Neural crest cell (in vitro differentiated cells): ENCODE measurements at places on chromosomes 13 and 19.
A peak's percentile ranks its signal among the peaks of the same experiment; 100 is the strongest.

GRCh38 chr13:111947026-111947810 is 119.7 kb upstream of the SOX1 start:
- DNase-seq = no peak

DNA sequence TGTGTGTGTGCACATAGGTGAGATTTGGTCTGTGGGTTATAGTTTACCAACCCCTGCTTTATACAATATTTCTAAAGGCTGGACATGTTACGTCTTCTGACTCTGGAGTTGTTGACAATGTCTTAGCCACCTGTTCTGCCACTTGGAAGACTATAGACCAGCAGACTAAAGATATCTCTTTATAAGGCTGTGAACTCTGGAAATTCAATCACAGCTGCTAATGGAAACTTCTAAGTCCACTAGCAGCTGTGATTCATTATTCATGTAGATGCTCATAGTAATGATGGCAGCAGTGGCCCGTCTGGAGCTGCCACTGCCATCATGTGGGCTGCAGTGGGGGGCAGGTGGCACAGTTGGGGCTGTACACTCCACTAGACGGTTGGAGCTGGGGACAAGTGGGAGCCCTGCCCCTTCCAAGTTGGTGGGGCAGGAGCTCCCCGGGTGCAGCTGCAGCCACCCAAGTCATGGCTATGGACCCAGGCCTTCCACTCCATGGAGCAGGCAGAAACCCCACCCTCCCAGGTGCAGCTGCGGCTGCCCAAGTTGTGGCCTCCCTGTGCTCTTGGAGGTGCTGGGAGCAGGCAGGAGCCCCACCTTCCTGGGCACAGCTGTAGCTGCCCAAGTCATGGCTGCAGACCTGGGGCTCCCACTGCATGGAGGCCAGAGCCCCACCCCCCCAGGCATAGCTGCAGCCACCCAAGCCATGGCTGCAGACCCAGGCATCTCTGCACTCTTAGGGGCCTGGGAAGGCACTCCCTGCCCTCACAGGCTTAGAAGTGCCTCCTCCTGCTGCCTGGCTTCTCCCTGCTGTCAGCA is 8.8 kb downstream of the IGFL4 start:
- no peak for DNase-seq

- no peak for DNase-seq
Observed at GRCh38 chr13:28497143-28497876, 2.4 kb upstream of the FLT1 start.

DNA sequence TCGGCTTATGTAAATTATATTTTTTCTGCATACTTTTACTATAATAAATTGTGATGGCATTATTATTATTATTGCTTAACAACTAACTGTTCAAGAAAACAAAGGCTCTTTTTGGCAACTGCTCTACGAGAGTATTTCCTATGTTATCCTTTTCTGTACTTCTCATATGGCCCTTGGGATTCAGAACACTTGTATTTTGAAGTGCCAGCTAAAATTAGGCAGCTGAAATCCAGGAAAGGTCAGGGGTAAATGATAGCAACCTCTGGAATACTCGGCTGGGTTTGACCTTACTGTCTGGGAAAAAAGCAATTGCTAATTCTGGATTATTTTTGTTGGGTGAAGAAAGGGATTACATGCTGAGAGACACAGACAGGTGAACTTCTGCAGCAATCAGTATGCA is 23.9 kb downstream of the EDNRB start:
- DNase-seq = no peak

DNA sequence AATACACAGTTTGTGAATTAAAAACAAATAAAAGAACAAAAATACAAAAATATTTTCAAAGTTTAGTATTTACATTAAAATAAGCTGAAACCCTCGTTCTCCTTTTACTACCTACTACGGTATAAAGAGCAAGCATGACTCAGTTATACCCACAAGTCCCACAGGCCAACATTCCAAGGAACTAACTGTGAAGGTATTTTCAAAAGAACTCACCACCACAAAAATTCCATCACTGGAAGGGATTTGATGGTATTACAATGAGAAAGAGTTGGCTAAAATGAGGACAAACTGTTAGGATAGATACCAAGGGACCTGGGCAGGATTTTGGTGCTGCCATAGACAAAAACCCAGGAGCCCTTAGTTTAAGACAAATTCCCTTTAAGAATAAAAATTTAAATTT is 122.7 kb downstream of the TBC1D4 start:
- DNase-seq = no peak

DNA sequence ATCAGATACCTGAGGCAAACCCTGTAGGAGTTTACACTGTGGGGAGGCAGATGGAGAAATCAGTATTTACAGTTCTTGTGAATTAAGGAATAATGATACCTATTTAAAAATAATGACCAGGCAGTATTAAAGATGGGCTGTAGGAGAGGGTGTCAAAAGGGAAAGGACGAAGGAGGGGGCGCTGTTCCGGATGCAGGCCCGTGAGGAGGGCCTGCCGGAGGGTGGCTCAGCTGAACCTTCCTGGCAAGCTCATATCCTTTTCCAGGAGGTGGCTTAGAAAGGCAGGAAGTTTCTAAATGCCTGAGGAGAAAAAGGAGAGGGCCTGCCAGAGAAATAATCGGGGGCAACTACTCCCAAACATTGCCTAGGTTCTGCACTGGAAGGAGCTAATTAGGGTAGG is 46.6 kb downstream of the MBNL2 start:
- DNase-seq = no peak

GRCh38 chr19:17658240-17658639 is 29.9 kb downstream of the UNC13A start:
- no peak for DNase-seq

DNA sequence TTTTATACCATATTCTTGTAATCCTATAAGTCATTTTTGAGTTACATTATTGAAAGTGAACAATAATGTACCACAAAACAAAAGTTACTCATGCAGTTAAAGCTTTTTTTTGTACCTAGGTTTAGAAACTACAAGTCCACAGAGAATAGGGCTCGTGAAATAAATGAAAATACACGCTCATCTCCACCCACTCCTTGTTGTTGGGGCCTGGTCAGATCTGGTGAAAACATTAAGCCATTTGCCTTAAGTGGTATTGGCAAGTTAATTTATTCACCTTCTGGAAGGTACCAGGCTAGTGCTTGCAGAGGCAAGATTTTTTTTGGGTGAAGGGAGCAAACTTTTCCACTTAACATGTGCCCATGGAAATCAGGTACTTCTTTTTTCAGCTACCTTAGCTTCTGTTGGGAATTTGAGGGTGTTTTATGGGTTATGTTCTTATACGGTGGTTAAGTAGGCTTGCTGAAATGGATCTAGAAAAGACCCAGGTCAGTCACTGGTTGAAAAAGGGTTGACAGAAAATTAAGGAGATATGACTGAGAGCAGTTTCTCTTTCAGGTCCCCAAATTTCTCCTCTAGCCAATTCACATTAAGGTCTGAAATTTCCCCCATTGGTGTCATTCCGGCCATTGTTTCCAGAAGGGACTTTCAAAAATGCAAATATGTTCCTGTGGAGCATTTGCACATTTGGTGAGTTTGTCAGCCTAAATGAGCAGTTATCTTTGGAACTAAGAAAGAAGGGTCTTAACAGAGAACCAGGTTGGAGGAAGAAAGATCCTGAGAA is 143.3 kb downstream of the KCNRG start:
- no peak for DNase-seq

DNA sequence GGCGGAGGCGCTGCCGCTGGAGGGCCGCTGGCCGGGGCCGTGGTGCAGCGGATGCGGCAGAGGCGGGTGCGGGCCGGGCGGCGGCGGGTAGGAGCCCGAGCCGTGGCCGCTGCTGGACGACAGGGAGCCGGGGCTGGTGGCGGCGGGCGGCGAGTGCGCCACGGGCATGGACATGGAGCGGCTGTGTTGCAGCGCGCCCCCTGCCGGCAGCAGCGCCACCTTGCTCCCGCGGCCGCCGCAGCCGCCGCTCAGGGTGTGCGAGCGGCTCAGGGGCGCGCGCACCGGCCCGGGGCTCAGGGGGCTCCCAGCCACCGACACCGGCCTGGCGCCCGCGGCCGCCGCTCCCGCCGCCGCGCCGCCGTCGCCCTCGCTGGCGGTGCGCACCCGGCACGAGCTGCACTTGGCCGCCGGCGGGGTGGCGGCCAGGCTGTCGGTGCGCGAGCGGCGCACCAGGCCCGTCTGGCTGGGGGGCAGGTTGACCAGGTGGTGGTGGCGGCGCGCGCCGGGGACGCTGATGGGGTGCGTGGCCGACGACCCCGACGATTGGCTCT is 1.7 kb downstream of the IRS2 start:
- peak; percentile 84 for DNase-seq

DNA sequence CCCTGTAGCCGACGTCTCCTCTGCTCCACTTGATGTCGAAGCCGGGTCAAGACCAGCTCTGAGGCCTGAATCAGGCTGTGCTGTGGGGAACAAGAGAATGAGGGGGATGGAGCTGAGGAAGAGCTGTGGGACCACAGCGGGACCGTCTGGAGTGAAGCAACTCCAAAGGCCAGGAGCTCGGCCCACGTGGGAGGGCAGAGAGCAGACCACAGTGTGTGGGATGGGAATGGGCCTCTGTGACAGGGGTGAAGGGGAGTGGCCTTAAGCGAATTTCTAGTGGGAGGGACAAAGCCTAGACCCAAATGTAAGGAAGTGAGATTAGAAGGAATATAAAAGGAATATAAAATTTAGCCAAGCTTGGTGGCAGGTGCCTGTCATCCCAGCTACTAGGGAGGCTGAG is 3.8 kb upstream of the SLC8A2 start:
- no peak for DNase-seq

DNA sequence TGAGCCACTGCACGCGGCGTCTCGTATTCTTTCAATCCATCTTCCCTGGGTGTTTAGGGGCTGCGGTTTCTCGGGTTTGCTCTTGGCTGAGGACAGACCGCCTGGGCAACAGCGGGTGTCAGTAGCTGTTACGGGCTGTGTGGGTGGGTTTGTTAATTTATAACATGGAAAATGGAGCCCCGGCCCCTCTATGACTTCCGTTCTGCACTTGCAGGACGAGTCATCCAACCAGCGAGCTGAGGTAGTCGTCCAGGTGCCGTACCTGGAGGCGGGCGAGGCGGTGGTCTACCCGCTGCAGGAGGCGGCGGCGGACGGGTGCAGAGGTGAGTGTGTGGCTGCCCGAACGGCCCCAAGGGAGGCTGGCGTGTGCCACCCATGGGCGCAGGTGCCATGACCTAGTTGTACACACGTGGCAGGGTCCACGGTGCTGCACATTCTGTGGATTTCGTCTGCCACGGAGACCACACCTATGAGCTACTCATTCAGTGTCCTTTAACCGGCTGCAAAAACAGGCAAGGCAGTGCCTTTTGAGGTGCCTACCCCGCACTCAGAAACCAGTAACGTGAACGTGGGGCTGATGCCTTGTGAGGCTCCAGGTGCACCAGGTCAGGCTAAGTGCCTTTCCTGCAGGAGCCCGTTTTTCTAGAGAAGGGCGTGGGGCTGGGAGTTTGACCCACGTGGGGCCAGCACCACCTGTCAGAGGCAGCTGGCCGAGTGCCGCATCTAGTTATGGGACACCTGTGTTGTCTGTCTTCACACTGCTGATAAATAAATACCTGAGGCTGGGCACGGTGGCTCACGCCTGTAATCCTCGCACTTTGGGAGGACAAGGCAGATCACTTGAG is 10.9 kb downstream of the POLR2E start:
- no peak for DNase-seq

GRCh38 chr13:114311387-114311786 is 2.9 kb upstream of the CHAMP1 start:
- no peak for DNase-seq

DNA sequence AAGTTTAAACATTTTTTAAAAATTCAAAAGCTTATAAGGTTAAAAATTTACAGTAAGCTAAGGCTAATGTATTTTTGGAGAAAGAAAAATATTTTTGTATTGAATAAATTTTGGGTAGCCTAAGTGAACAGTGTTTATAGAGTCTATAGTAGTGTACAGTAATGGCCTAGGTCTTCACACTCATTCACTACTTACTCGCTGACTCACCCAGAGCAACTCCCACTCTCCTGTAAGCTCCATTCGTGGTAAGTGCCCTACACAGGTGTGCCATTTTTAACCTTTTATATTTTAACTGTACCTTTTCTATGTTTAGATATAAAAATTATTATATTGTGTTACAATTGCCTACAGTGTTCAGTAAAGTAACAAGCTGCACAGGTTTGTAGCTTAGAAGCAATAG is 96.6 kb upstream of the FREM2 start:
- DNase-seq = no peak

GRCh38 chr19:49864890-49865289 is 2.5 kb downstream of the PNKP start:
- DNase-seq = no peak

GRCh38 chr19:5262721-5263120 is 77.9 kb downstream of the PTPRS start:
- no peak for DNase-seq

- DNase-seq = no peak
Observed at GRCh38 chr13:71217827-71218226, 649.2 kb downstream of the DACH1 start.
